ELF-1 (cell line): ENCODE measurements at places on chromosomes 5 and 9.
A peak's percentile ranks its signal among the peaks of the same experiment; 100 is the strongest.

GRCh38 chr9:90188656-90189055, 454.0 kb downstream of the DIRAS2 start:
- no peak for DNase-seq

- DNase-seq = no peak
These were observed 572.8 kb downstream of the CCDC171 start for GRCh38 chr9:16125629-16126028.

DNA sequence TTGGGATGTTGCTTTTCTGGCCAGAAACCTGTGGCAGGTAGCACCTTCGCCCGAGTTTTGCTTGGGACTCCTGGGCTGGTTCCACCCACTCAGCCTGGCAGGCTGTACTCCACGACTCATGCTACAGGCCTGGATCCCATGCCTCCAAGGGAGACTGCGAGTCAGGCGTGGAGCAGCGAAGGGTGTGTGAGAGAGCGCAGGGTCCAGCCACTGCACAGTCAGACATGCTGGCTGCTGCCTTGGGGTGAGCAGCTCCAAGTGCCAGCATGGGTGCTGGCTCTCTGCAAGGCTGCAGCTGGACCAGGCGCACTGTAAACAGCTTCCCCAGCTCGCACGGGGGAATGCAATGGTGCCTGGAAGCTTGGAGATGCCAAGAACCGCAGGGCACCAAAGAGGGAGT, 249.6 kb upstream of the EDIL3 start:
- no peak for DNase-seq

DNA sequence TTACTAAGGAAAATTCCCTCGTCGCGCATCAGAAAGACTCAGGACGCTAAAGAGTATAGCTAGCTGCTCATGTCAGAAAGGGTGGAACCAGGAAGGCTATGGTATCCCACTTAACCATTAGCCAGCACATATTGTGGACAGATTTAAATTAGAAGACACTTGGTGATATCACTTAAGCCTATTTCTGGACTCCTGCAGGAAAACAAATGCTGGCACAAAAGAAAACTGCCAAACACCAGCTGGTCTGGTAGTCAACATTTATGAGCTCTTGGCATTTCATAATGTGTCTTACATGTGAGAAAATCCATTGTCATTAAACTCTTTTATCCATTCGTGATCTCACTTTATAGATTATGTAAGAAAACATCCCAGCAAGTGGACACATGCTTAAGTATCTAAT, 377.4 kb downstream of the PTPRD start:
- no peak for DNase-seq

DNA sequence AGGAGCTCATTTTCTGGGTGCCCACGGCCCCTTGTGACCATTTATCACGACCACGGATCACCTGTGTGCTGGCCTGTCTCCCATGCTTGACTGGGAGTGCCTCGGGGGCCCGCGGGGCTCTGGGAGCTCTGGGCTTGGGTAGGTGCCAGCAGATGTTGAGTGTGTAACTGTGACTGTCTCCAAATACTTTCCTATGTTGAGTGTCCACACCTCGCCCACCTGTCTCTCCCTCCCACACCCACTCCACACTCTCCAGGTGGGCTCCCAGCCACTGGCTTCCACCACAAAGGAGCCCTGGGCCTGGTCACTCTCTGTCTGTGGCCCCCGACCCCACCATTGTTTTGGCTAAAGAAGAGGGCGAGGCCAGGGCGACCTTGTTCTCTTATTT, 196.4 kb downstream of the CDK5RAP2 start:
- no peak for DNase-seq

DNA sequence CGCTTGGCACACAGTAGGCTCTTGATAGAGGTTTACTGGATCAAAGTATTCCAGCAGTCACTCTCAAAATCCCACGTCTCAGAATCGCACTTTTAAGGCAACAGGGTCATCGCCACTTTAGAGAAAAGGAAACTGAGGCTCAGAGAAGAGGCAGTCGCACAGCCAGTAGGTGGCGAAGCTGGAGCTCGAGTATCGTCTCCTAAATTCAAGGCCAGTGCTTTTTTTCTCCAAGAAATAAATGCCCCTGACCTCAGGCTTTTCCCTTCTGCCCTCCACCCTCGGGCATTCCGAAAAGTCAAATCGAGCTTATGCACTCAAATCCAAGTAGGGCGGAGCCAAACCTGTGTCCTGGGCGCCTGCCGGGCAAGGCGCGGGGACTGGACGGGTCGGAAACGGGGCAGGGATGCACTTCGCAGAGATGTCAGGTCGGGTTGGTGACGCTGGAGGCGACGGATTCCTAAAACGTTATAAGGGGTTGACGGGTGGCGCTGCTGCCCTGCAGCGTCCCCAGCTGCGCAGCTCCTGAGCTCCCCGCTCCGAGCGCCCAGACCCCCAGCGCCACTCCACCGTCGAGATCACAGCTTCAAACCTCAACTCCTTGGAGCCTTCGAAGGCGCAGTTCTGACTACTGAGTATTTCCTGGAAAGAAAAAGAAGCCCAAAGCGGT, 4.7 kb upstream of the FOXB2 start:
- peak; percentile 69 for DNase-seq

DNA sequence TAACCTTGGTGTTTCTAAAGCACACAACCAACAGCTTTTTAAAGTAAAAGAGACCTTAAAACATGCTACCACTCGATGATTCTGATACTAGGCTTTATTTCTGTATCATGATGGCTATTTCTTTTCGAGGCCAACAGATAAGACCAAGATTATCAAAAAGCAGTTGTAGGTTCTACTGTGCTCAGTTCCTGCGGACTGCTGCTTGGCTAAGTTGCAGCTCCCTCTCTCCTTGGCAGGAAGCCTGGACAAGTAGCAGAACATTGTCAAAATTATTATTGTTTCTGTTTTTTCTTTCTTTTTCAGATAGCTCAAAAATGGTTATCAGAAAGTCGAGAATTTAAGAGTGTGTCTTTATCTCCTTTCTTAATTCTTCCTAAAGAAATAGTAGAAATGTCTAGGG, 607.6 kb downstream of the PTPRD start:
- DNase-seq = no peak

GRCh38 chr5:54344653-54345052, 34.3 kb upstream of the ARL15 start:
- DNase-seq = no peak

DNA sequence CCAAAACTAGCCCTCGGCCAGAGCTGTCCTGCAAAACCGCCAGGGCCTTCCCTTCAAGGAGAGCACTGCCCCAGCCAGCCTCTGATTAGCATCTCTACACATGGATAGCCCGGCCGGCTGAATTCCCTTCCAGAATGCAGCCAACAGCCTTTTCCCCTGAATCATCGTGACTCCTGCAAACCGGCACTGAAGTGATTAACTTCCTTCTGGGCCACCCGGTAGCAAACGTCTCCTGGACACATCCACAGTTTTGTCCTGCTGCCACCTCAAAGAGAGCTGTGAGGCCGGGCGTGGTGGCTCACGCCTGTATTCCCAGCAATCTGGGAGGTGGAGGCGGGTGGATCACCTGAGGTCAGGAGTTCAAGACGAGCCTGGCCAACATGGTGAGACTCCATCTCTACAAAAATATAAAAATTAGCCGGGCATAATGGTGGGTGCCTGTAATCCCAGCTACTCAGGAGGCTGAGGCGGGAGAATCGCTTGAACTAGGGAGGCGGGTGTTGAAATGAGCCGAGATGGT, 21.1 kb upstream of the EEIG1 start:
- peak; percentile 95 for DNase-seq

DNA sequence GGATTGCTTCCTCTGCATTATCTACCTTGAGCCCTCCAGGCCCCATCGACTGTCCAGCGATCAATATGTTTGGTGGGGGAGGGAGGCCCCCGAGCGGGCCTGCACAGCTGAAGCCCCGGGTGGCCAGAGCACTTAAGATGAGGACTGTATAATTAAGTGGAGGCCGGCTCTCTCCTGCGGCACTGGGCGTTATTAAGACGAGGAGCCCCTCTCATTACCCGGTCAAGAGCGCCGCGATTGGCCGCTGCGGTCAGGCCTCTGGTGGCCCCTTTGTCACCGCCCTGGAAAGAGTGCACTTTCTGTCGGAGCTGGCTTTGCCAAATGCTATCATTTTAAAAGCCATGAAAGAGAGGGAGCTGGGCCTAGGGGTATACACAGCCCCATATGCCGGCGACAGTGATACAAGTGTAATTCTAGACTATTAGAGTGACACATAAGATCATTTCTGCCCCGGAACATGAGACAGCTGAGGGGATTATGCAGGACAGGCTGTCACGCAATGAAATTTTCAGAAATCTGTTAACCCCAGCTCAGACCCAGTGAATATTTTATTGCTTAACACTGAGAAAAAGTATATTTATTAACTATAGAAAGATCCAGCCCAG, 106.3 kb upstream of the IRX1 start:
- DNase-seq = no peak

DNA sequence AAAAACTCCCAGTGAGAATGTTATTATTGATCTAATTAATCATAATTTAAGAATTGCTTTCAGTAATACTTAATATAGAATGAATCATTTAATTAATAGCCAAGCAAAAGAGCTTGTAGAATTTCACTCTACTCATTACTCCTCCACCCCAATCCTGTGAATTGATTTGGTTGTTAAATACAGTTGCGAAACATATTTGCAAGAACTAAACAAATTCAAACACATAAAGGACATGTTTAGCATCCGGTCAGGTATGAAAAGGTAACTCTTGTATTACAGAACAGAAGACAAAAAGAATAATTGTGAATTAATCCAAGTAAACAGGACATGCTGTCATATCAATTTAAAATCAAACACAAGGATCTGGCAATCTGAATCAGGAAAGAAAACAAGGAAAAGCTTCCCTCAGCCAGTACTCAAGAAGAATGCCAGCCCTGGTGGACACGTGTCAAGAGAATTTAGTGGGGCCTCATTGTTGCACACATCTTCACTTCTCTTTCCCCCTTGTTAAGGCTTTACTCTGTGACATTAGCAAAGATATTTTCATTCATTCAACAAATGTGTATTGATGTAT, 89.4 kb upstream of the SLC12A2 start:
- no peak for DNase-seq

GRCh38 chr9:71755230-71755629, 13.1 kb downstream of the CEMIP2 start:
- no peak for DNase-seq

DNA sequence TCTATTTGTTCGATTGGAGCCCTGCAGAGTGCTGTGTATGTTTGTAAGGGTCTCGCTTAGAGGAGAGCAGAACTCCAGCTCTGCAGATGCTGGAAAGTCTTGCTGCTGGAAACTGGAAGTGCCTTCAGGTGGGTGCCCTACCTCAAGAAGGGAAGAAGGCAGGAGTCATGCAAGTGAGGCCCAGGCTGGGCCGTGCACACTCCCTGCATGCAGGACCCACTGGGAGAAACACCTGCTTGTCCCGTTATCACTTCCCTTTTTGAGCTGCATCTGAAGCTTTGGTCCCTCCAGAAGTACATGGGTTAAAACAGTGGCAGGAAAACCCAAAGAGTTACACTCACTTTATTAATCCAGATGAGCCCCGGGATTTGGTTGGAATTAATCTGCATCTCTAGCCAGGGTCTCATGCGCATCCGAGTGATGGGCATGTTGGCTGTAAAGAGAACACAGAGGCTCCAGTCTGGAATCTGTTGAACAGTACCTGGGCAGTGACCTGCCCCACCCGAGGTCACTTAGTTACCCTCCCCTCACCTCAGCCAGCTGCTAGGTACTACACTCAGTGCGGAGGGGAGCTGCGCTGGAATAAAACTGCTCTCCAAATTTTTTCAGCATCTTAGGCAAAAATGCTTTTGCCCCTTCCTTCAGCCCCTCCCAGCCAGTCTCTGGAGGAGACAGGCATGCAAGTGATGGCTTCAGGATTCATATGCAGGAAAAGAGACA, 1.4 kb downstream of the IRF1 start:
- DNase-seq = no peak

DNA sequence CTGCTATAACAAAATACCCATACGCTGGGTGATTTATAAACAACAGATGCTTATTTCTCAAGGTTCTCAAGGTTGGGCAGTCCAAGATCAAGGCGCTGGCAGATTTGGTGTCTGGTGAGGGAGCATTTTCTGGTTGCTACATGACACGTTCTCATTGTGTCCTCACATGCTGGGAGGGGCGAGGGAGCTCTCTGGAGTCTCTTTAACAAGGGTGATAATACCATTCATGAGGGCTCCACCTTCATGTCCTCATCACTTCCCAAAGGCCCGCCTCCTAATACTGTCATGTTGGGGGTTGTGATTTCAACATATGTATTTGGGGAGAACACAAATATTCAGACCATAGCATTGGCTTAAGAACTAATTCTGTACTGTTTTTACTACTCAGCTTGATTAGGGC, 4.6 kb downstream of the CFAP90 start:
- DNase-seq = no peak

GRCh38 chr9:133031496-133031911, 707 bp downstream of the GTF3C5 start:
- peak; percentile 27 for DNase-seq

DNA sequence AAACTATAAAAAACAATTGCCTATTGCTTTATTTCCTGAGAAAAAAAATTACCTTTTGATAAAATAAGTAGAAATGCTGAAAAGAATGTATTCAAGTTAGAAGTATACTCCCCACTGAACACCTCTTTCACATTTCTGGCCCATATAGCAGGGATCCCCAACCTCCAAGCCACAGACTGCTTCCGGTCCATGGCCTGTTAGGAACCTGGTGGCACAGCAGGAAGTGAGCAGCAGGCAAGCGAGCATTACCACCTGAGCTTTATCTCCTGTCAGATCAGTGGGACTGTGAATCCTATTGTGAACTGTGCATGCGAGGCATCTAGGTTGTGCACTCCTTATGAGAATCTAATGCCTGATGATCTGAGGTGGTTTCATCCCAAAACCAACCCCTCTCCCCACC, 563.9 kb downstream of the RAB3C start:
- DNase-seq = no peak

DNA sequence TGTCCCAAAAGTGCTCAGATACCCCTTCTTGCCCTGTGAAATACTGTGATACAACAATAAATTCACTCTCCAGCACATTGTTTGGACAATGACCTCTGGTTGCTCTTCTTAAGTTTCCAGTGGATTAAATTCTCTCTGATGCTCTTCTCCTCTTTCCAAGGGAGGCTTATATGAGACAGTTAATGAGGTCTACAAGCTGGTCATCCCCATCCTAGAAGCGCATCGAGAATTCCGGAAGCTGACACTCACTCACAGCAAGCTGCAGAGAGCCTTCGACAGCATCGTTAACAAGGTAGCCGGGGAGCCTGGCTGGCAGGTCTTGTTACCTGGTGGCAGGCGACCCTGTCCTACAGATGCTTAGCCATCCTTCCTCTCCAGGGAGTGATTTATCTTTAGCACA, 226.5 kb downstream of the DOCK8 start:
- no peak for DNase-seq

DNA sequence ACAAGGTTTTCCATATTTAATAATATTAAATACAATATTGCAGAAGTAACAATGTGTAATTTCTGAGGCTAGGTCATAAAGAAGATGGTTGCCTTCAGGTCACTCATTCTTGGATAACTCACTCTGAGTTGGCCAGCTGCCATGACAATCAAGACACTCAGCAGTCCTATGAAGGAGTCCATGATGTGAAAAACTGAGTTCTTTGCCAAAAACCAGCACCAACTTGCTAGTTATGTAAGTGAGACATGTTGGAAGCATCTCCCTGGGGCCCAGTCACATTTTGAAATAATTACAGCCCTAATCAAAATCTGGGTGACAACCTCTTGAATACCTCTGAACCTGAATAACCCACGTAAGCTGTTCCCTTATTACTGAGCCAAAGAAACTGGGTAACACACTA, 453.2 kb downstream of the CDH18 start:
- no peak for DNase-seq
